Upper lobe of left lung (tissue), 6 donors: ENCODE measurements at places on chromosomes 1 and 21. TPM values are rescaled to one million over a fixed set of nuclear protein-coding genes. Genes with fewer than 3 reads are reported as not detected.
A peak's percentile ranks its signal among the peaks of the same experiment; 100 is the strongest.

The NADK gene
- total RNA-seq: 122 TPM

The CHI3L2 gene
- total RNA-seq: 53.2 TPM

The AMY2A gene
- not detected for total RNA-seq

The RXFP4 gene
- total RNA-seq: not detected

DNA sequence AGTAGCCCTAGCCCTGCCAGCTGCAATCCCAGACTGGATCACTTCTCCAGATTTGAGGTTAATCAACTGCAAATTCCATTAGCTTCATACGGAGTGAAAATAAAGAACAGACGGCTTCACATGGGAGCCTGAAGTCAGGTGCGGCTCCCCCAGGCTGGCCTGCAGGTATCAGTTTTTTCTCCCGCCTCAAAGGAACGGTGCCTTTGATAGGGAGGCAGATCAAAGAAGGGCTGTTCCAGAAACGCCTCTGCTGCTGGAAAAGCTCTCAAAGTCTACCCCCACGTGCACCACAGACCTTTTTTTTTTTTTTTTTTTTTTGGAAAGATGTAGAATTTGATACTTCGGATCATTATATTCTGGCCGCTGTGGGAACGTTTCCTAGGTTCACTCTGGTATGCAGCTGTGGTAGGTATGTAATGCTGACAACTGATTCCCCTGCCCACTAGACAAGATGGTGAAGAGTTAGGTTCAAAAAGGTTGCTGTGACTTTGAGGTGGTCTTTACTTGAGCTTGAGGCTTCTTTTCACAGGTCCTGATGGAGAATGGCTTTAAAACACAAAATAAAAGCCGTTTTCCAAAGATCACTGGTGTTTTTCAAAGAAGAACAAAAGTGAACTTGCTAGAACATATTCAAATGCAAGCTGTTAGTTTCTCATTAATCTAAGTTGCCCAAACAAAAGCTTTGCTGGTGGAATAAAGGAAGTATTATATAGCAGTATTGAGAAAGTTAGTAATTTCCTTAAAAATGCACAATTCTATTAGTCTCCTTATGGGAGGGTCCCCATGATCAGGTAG, 189.0 kb upstream of the NFIA start:
- DNase-seq: no peak

The GUCA2A gene
- total RNA-seq: not detected

The OR2AK2 gene
- total RNA-seq: not detected

GRCh38 chr1:6638226-6638625, 13.6 kb downstream of the THAP3 start:
- peak; percentile 82 for DNase-seq

The SOX13 gene
- total RNA-seq: 64.1 TPM

DNA sequence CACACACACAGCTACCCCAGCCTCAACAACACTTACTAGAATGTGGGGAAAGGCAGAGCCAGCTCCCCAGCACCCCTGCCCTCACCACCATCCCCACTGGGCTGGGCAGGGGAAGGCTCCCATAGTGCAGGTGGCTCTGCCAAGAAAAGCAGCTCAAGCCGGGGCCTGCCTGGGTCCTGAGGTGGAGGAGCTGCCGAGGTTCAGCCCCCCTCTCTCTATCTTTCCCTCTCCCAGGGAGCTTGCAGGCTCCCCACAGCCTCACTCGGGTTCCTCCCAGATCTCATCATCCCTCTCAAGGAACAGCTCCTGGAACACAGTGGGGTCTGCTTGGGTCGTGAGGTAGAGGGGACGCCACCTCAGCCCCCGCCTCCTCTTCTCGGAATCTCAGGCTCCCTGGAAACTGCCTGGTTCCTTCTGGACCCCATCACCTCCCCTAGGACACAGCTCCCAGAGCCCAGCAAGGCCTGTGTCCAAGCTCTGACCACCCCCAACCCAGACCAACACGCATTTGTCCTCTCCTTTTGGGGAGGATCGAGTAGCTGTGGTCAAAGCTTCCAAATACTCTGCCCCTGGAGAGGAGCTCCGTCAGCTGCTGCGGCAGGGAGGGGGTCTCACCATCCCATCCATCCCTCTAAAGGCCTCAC, 704 bp downstream of the S100A16 start:
- no peak for DNase-seq

The TSSK3 gene
- total RNA-seq: not detected

The RBP7 gene
- 4.3 TPM for total RNA-seq

GRCh38 chr1:100538913-100539835, 1.2 kb downstream of the GPR88 start:
- DNase-seq: peak; percentile 90

GRCh38 chr1:151546011-151546925, 6.2 kb downstream of the TUFT1 start:
- DNase-seq: no peak

The GOLT1A gene
- total RNA-seq: 10.1 TPM

GRCh38 chr1:111332190-111332589, 41.5 kb downstream of the CHIA start:
- DNase-seq: no peak

DNA sequence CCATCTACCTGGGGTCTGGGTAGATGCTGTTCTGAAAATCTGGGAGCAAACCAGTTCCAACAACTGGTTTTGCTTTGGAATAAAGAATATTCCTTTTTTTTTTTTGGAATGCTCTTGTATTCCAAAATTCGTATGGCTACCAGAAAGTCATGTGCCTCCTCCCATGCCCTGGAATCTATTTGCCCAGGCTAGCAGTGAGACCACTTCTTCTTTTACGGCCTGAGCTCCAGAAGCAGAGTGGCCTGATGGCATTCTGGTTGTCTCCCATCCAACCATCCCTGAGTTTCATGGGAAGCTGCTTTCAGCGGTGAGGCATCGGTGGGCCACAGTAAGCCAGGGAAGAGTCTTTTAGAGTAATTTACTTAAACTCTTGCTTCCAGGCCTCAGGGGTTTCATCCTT, 113.4 kb upstream of the RAB4A start:
- DNase-seq: no peak

DNA sequence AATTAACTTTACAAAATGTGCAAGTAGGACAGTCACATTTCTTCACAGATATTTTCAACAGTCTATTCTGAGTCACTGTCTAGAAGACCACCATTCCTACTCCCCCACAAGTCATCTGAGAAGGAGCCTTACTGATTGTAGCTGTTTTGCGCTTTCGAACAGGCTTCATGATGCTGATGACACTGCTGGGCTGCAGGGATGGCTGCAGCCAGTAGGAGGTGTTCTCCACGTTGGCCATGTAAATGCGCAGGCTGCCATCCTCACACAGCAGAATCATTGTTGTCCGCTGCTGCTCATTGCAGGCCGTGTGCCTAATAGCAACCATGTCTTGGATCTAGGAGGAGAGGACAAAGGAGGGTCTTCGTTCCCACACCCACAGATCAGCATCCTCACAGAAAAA, 56.9 kb downstream of the UBR4 start:
- no peak for DNase-seq

The MAB21L3 gene
- total RNA-seq: 0.51 TPM

DNA sequence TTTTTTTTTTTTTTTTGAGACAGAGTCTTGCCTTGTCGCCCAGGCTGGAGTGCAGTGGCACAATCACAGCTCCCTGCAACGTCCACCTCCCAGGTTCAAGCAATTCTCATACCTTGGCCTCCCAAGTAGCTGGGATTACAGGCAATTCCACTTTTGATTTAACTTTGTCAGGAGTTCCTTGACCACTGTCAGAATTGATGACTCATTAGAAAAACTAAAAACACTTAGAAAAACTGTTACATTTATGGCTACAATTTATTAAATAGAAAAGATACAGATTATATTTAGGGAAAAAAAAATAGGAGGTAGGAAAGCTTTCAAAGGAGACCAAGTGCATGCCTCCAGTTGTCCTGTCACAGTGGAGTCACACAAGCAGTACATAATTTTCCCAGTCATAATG, 20.0 kb downstream of the ZNF678 start:
- DNase-seq: no peak

The PTPRU gene
- total RNA-seq: 72.5 TPM

The OR2T2 gene
- total RNA-seq: not detected

- DNase-seq: no peak
Observed at GRCh38 chr1:62439652-62440371, 3.0 kb downstream of the USP1 start.

The MRPL24 gene
- 52.5 TPM for total RNA-seq

The REN gene
- not detected for total RNA-seq

DNA sequence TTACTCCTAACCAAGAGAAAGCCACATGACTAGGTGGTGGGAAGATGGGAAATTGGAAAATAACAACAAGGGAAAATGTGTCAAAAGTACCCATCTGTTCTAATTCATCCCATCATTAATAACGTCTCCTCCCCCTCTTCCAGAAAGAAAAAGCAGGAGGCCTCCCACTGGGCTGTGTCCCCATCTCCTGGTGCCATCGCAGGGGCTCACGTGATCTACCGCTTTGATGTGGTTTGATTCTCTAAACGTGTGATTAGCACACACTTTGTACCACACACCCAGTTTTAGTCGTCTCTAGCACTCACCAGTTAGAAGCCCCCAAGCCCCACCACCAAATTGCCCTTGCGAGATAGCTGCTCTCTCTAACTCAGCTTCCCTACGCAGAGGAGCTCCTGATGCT, 353.6 kb downstream of the RRAGC start:
- no peak for DNase-seq

- DNase-seq: no peak
Observed at GRCh38 chr1:107523736-107524135, 382.9 kb downstream of the NTNG1 start.

The DPYD gene
- total RNA-seq: 60.9 TPM

DNA sequence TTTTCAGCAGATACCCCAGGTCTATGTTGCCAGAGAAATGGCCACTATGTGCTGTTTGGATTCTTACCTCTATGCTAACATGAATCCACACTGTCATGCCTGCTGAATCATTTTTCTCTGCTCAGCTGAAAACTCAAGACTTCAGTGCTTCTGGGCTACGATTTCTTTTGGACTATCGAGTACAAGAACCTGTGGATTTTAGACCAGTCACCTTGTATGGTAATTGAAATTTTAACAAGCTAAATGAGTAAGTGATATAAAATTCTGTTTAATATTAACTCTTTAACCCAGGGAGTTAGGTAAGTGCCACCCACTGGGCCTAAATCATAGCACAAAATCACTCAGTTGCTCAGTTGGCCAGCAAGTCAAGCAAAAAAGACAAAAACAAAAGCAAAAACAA, 35.8 kb downstream of the LHX8 start:
- no peak for DNase-seq

The ATAD3A gene
- total RNA-seq: 18.6 TPM

The OR6N1 gene
- total RNA-seq: 0.57 TPM

The UBL4B gene
- total RNA-seq: not detected
